Tibial nerve (tissue), 4 donors: ENCODE measurements at places on chromosomes 12 and 14.

DNA sequence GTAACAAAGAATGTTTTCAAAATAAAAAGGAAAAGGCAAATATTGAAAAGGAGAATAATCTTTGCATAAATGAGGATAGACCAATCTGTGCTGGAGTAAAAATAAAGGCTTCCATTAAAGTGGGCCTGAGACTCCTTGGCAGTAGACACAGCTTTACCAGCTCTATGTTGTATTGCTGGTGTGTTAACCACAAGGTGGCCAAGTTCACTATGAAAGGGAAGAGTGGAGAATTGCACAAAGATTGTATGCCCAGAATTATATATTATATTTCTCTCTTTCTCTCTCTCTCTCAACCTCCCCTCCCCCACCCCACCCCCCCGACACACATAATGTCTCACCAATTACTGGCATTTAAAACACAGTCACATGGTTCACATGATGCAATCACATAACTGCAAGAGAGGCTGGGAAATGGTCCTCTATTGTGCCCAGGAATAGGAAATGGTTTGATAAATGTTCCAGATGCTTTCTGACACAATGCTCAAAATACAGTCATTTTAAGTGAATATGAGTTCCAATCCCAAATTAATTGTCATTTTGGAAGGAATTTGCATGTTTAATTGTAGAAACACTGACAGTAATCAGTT, 222.6 kb upstream of the SYT1 start:
- DNase-seq, result no peak

DNA sequence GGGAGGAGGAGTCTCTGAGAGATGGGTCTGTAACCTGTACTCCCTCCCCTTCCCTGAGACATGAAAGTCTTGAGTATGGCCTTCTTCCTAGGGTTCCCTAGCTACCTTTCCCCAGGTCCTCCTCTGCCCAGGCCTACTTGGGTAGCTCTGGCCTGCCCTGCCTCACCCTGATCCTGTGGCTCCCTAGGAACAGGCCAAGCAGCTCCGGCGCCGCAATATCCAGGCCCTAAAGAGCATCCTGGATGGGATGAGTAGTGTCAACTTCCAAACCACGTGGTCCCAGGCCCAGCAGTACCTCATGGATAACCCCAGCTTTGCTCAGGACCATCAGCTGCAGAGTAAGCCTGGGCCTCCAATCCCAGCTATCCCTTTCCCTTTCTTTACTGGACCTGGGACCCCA, 12.3 kb downstream of the PRPF40B start:
- DNase-seq, result no peak

DNA sequence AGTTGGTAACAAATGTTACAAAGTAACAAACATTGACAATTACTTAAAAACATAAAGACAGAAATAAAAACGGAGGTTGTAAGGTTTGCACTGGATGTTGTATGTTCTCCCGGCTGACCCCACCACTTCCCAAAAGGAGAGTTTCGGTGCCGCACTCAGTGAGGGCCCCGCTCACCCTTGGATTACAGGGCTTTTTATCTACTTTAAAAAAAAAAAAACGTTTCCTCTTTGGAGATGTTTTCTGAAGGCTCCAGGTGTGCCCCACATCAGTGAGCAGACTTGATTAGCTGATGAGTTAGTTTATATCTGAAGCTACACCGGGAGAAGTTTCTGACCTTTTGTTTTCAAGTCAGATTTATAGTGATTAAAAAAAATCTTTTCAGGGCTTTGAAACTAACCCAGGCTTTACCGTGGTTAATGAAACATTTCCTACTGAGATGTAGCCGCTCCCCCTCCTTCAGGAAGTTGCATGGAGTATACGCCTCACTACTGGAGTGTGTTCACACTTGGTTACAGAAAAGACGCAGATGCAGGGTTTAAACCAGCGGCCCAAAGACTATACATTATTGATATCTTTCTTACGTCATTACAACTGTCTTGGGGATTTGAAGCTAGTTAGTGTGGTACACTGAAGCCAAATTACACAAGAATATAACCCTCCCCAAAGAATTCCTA, 38.0 kb upstream of the BCL7A start:
- DNase-seq, result no peak

- no peak for DNase-seq
Observed at GRCh38 chr12:124805876-124806668, 57.6 kb downstream of the SCARB1 start.

GRCh38 chr14:99603471-99604277, at the start of gene CCDC85C:
Gene CCDC85C, minus strand, starts transcription at chr14:99604207. Its CDS starts 248 bp downstream, at chr14:99603959.
- DNase-seq, result no peak

- no peak for DNase-seq
Observed at GRCh38 chr14:78028471-78028870, 141.7 kb upstream of the NRXN3 start.

DNA sequence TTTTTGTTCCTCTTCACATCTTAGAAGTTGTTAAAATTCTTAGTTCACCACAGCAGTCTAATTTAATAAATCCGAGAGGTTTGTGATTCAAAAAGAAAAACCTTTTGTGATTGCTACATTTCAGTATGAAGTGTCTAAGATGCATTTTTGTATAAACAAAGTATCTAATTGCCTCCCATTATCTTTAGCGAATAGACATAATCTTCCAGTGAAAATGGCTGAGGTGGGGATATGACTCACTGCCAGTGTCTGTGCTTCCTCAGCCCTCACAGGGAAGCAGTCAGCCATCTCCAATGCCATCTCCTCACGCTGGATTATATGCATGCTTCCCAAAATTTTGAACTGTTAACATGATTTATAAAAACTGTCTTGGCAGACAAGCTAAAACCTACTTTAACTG, 7.6 kb downstream of the GCH1 start:
- DNase-seq, result no peak

- no peak for DNase-seq
Observed at GRCh38 chr14:102419276-102419675, 56.5 kb downstream of the TECPR2 start.

- DNase-seq, result peak; percentile 31
Observed at GRCh38 chr14:76836029-76836630, 9.9 kb downstream of the LRRC74A start.

- DNase-seq, result peak; percentile 61
Observed at GRCh38 chr12:6765634-6766581, at the start of gene PTMS. Gene PTMS, plus strand, starts transcription at chr12:6766363. Its CDS starts 343 bp downstream, at chr12:6766706.

DNA sequence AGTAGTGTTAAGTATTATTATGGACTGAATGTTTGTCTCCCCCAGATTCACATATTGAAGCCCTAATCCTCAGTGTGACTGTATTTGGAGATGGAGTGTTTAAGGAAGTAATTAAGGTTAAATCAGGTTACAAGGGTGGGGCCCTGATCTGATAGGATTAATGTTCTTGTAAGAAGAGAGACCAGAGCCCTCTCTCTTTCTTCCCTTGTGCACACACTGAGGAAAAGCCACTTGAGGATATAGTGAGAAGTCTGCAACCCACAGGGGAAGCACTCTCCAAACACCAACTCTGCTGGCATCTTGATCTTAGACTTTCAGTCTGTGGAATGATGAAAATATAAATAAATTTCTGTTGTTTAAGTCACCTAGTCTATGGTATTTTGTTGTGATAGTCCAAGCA, 2.2 kb upstream of the KLRG1 start:
- no peak for DNase-seq

DNA sequence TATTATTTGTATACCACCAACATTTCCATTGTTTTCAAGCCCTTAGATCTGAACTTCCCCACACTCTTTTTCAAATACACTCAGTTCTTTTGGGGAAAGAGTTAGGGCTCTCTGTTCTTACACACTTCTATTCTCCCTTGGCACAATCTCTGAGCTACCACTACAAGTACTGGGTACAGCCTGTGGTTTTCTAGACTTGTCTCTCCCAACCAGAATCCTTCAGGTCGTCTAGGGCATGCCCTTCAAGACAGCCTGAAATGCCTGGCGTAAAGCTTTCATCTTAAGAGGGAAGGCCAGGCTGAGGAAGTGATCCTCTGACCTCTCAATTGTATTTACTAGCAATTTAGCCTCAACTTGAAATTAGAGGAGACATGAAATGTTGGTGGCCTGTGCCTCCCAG, 1442.0 kb downstream of the AACS start:
- no peak for DNase-seq

DNA sequence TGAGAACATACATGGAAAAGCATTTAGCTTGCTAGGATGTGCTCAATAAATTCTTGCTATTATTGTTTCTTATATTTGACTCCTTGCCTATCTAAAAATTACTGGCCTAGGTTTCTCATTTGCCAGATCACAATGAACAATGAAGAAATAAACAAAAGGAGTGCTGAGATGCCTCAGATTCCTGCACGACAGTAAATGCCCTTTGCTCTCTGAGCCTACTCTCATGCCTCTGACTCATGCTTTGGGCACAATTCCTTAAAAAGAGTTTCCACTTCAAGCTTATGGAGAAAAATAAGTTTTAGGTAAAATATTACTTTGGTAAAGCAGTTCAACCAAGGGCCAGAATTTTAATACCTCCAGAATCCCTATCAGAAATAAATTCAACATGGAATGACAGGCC, 30.9 kb downstream of the GRIN2B start:
- no peak for DNase-seq

DNA sequence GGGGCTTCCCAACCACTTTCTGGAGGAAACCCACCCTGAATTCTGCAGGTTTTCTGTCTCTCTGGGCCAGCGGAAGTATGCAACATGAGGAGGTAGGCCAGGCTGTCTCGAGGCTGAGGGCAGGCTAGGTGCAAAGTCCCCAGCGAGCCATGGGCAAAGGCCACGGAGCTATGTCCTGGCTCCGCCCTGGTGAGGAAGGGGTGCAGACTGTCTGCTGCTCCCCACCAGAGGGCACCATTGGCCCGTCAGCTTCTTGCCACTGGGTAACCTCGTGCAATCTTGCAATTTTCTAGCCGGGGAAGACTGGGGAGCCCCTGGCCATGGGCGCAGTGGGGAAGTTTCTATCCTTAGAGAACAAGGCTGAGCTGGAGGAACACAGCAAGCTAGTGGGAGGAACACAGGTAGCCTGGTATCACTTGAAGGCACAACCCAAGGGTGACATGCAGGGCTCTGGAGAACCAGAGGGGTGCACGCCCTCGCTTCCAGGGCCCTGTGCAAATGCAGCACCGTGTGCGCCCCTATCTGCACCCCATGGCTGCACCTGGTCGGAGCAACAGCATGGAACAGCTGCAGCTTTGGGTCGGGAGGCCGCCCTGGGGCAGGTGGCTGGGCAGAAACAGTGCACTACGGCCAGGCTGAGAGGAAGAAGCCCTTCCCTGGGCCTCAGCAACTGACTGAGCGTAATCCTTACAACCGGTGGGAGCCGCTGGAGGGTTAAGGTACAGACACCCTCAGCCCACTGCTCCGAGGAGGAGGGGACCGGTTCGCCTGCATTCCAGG, 27.6 kb upstream of the RPLP0 start:
- DNase-seq, result peak; percentile 80

DNA sequence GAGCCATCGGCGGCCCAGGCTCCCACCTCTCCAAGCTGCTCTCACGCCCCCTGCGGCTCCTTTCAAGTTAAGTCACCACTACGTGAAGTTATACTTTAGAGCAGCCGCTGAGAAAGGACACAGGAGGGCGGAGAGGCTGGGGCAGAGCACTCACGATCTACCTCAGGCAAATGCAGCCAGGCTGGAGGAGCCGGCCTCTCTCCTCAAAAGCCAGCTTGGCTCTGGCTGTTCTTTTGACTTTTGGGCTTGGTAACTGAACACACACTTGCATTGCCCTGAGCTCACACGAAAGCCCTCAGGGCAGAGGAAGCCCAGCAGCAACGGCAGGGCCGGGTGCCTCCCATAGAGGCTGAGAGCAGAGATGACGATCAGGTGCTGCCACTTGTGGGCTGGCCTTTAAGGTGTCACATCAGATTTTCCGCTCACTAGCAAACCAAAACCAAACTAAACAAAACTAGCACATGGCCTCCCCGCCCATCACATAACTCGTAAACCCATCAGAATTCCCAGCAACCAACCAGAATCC, 75.2 kb downstream of the PITPNM2 start:
- DNase-seq, result no peak
